ENCODE measurements at places on chromosomes 4 and X.
A peak's percentile ranks its signal among the peaks of the same experiment; 100 is the strongest.

GRCh38 chrX:54223581-54223980, 40.5 kb upstream of the FAM120C start:
- DNase-seq: no peak

DNA sequence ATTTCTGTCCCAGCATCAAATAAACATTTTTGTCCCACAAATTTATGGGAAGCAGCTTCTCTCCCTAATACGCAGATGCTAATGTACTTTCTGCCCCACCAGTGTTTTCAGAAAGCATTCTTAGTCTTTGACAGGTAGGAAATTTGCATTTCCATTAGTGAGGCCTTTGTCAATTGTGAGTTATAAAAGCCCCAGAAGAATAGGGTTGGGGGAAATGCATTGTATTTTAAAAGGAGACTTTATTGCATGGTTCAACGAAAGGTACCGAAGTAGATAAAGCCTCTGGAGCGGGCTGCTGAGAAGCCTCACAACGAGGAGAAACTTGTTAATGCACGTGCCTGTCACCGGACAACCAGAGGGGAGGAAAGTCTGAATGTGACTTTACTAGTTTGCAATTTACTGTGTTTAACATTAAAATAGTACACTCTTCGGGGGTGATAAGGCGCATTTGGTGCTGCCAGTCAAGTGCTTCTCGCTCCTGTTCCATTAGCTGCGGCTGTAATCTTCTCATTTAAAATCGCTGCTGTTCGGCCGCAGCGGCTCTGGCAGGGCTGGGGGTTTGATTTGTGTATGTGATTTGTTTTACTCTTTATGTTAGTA, 63.4 kb downstream of the DCTD start:
- DNase-seq: no peak

- peak; percentile 72 for DNase-seq
These were observed 108.8 kb downstream of the SPRY1 start for GRCh38 chr4:123505095-123506010.

GRCh38 chr4:10809905-10810304, 125.3 kb upstream of the CLNK start:
- no peak for DNase-seq

DNA sequence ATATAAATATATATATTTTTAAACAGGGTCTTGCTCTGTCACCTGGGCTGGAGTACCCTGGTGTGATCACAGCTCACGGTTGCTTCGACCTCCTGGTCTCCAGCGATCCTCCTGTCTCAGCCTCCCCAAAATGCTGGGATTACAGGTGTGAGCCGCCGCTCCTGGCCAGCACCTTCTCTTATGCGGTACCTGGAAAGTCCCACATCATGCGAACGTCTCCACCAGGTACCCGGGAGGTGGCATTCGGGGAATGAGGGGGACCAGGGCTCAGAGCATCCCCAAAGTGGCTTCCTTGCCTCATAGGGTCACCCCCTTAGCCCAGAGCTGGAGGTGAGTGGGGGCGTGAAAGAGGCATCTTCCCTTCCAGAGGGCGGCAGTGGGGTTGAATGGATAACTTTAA, 84.0 kb upstream of the PPP2R3B start:
- no peak for DNase-seq

GRCh38 chr4:93981594-93981993, 153.0 kb downstream of the ATOH1 start:
- DNase-seq: no peak

Data from SW480 (cell line).